ENCODE measurements at places on chromosomes 6 and 20. TPM values are rescaled to one million over a fixed set of nuclear protein-coding genes. Genes with fewer than 3 reads are reported as not detected.

TTPAL gene
- polyA plus RNA-seq = 17.9 TPM

TRIM15 gene
- polyA plus RNA-seq = 1.6 TPM

FAM209B gene
- polyA plus RNA-seq = 0.38 TPM

COL19A1 gene
- not detected for polyA plus RNA-seq

MMUT gene
- polyA plus RNA-seq = 44.4 TPM

SLC22A2 gene
- polyA plus RNA-seq = not detected

BANF2 gene
- not detected for polyA plus RNA-seq

F13A1 gene
- 0.46 TPM for polyA plus RNA-seq

CFB gene
- 3,136 TPM for polyA plus RNA-seq

HTR1E gene
- polyA plus RNA-seq = not detected

OPRL1 gene
- polyA plus RNA-seq = 0.04 TPM

HMGN4 gene
- 8.2 TPM for polyA plus RNA-seq

ACOT13 gene
- 90.0 TPM for polyA plus RNA-seq

MRPL2 gene
- polyA plus RNA-seq = 65.6 TPM

ZC2HC1B gene
- not detected for polyA plus RNA-seq

GINS1 gene
- polyA plus RNA-seq = 0.70 TPM
